ENCODE measurements at places on chromosomes 2 and 18.
A peak's percentile ranks its signal among the peaks of the same experiment; 100 is the strongest.

- no peak for DNase-seq
These were observed 44.5 kb upstream of the FRZB start for GRCh38 chr2:182910965-182911364.

DNA sequence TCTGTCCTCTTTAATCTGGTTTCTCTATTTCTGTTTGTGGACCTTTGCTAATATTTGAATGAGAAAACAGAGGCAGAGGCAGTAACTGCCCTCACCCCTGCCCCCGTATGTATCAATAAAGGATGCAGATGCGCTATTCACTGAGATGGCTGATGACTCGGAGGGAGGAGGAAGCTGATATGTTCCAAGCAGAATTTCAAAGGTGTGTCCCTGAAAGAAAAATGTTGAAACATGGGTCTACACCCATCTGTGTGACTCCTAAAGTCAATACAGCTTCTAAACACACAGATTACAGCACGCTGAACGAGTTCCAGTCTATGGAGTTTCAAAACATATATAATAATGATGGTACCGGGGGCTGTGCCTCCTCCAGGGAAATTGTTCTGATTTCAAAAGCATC lies 38.8 kb downstream of the EPHA4 start:
- DNase-seq, result no peak

DNA sequence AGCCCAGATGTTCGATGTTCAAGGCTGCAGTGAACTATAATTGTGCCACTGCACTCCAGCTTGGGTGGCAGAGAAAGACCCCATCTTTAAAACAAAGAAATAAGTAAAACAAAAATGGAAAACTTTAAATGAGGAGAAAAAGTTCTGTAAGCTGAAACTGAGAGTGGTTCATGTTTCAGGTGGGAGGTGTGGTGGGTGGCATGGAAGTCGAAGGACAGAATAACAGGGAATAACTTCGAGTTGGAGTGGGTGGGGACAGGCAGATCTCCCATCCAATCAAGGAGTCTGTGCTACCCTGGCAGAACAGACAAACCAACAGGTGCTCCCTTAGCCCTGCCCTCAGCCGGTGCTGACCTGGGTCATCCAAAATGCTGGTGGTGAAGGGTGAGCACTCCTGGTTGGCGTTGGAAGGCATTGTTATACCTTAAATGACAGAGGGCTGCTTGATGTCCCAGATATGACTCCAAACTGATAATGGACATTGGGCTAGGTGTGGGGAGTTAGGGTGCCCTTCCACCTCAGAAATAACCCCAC lies 328.4 kb downstream of the DYSF start:
- DNase-seq, result no peak

- DNase-seq, result no peak
These were observed 104.4 kb upstream of the NYAP2 start for GRCh38 chr2:225295102-225295501.

DNA sequence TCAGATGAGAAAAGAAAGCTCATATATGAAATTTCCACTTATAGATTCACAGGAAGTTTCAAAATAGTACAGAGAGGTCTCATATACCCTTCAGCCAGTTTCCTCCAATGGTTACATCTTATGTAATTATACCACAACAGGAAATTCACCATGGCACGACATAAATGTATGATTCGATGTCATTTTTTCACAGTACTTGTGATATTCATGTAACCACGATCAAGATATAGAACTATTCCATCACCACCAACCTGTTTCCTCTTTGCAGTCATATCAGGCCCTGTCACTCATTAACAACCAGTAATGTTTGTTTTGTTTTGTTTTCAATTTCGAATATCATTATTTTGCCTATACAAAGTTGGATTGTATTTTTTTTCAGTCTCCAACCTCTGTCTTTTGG lies 314.3 kb upstream of the POU3F3 start:
- no peak for DNase-seq

DNA sequence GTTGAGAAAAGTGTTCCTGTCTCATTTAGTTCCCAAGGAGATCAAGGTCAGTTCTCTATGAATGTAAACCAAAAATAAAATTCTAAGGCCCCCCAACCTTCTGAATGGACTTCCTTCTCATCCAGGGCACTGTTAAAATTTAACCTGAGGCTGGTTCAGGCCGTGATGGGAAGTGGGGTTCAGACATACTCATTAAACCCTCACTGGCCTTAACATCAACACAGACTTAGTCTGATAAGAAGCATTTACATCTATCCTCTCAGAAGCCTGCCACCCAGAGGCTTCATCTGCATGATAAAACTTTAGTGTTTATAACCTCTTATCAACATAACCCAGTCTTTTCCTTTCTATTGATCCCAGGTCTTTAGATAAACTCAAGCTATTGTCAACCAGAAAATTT lies 22.4 kb downstream of the ITSN2 start:
- no peak for DNase-seq

DNA sequence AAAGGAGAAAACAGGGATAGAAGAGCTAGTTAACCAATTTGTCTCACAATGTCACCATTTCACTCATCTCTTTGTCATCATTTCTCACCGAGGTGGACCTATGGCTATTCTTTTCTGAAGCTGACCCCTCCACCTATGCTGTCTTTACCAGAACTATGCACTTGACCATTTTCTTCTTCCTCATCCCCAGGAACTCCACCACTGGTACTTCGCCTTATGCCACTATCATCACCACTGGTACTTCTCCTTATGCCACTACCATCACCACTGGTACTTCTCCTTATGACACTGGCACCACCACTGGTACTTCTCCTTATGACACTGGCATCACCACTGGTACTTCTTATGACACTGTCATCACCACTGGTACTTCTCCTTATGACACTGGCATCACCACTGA lies 745.8 kb upstream of the CHAC2 start:
- DNase-seq, result no peak

- no peak for DNase-seq
These were observed 15.2 kb upstream of the TSPYL6 start for GRCh38 chr2:54271189-54271588.

DNA sequence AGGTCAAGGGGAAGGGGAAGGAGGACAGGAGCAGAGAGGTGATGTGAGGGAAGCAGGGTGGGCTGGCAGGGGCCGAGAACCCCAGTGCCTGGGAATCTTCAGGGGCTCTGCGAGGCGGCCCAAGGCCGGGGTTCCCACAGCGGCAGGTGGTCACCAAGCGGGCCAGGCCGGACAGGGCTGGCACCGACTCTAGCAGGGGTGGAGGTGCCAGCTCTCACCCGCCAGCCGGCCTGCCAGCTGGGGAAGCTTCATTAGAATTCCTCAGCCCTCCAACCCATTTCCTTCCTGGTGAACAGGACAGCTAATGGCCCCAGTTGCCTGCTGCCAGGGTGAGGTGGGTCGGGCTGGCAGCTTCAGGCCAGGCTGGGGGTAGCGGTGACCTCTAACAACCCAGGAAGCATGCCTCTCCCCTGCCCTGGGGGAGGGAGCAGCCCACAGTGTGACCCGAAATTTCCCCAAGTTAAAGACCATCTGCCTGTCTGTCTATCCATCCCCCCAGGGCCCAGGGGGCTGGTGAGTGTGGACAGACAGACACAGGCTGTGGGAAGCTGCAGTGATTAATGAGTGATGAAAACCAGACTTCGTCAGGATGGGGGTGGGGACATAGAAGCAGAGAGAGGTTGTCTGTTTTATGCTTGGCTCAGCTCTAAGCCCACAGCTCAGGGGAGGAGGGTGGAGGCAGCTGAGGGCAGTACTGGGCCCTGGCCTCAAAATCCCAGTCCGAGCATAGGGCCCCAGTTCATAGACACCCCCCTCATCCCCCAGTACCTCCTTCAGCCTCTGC lies 144.1 kb downstream of the ZFP36L2 start:
- no peak for DNase-seq

DNA sequence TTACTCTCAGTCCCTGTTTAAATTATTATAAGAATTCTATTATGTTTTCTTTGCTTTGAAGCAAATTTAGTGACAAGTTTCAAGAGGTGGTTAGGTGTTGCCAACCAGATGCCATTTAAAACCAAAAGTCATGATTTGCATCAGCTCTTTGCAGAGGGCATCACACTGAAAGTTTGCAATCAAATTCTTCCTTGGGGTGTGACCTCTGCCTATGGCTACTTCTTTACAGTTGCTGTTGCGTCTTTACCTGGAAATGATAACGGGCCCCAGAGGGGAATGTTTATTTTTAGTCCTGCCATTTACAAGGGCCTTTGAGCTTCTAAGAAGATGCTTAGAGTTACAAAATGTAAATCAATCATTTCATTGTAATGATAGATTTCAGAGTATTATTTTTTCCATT lies 561.0 kb downstream of the ARHGAP15 start:
- no peak for DNase-seq

DNA sequence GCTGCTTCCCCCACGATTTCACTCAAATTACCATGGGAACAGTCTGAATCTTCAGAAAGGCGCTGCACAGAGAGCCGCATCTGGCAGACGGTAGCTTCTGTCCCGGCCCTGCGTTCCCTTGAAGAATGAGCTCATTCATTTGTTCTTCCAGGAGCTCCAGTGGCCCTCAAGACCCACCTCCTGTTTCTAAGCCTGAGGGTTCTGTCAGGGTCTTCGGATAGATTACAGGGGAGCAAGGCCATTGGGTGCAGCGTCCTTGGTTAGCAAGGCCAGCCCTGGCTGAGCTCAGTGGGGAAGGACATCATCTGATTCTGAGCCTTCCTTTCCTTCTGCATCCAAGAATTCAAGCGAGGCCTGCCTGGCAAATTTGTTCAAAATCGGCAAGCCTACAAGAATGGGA lies 111.9 kb downstream of the PDCL3 start:
- no peak for DNase-seq

GRCh38 chr18:46331316-46331715 lies 227.1 kb downstream of the HAUS1 start:
- no peak for DNase-seq

DNA sequence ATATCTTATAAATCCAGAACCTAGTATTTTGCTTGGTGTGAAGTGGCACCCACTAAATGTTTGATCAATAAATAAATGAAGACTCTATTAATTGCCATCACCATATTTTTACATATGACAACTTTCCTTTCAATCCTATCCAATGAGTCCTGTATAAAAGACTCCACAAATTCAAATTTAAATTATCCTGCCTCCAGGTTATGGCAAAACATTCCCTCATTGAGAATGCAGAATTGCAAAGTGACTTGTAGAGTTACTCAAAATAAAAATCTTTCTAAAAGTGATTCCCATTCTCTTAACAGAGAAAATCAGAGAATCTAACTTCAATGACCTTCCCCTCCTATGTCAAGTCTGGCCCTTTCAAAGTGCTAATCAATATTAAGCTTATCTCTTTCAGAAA lies 236.8 kb downstream of the GRB14 start:
- no peak for DNase-seq

GRCh38 chr2:28904295-28904694 lies 9.8 kb downstream of the WDR43 start:
- DNase-seq, result no peak

- peak; percentile 65 for DNase-seq
These were observed 67.3 kb downstream of the RHBDD1 start for GRCh38 chr2:226903179-226903578.

- DNase-seq, result peak; percentile 34
These were observed 128.4 kb upstream of the CBLN2 start for GRCh38 chr18:72672364-72673184.

DNA sequence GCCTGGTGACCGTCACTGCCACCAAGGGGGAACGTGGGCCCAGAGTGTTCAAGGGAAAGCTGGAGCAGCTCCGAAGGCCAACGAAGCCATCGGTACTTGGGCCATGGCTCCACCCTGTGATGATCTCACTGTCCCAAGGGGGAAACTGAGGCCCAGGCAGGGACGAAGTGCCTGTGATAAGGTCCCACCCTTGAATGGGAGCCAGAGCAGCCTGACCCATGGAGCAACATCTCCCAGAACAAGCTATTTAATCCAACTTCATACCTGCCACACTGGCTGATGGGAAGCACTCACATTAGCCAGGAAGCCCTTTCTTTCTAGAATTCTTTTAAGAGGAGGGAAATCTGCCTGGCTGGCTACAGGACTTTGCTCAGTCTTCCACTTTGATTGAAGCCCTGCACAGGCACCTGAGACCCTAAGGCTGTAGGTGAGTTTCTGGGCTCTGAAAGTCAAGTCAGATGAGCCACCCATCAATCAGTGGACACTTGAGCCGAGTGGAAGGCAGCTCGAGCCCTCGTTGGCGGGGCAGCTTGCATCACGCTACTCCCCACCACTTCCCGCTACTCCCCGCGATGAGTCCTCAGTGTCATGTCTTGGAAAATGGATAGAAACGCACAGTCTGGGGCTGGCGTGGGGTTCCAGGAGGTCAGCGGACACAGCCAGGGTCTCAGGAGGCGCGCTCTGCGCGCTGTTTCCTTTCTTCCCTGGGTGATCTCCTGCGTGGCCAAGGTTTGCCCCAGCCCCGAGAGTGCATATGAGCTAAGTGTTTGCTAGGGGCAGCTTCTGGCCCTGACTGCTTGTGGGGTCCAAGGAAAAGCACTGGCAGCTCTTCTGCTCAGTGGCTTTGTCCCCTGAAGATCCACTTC lies 2.5 kb upstream of the HS6ST1 start:
- DNase-seq, result no peak

DNA sequence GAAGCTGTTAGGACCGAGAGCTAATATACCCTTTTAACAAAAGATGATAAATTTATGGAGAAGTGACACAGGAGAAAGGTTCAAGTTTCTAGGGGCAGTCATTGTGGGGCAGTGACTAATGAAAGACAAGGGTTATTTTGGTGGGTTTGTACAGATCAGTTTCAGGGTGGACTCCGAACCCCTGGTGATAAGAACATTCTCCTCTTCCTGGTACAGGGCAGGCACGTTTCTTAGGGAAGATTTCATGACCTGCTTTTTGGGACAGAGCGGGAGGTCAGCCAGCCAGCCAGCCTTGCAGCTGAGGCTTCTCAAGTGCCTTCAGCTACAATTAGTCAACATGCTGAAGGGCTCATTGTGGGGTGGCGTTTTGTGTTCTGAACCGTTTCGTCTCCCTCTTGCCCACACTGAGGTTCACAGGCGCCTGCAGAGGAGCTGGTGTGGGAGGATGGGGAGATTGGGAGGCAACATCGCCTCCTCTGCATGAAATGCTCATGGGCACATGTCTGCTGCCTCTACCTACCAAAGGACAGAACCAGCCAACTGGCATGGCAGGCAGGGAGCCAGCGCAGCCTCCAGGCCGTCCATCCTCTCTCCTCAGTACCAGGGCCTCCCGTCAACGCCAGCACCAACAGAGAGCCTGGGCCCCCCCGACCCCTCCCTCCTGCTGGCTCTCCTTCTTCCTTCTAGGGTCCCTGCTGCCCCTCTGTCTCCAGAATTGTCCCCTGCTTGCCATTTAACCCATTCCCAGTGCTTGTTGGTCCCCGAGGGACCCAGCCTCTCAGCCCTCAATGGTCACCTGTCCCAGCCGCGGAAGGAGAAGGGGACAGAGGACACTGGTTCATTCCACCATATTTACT lies 9.6 kb downstream of the CHMP1B start:
- DNase-seq, result no peak

DNA sequence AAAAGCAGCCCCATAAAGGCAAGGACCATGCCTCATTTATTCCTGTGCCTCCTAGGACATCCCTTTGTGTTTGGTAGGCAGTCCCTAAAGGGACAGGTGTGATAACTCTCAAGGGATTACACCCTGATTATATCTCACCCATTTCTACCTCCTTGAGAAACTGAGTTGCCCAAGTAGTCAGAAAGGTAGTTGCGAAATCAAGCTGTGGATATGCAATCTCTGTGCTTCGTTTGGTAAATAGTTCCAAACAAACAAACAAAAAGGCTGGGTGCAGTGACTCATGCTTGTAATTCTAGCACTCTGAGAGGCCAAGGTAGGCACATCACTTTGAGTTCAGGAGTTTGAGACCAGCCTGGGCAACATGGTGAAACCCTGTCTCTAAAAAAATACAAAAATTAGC lies 100.2 kb upstream of the ARL5A start:
- no peak for DNase-seq

Data from SW 1271 (cell line).